ENCODE measurements at places on chromosomes 16 and 17. TPM values are rescaled to one million over a fixed set of nuclear protein-coding genes. Genes with fewer than 3 reads are reported as not detected.

The CCL8 gene
- not detected for total RNA-seq

The ABCC3 gene
- total RNA-seq, result 0.40 TPM

The KRTAP9-8 gene
- total RNA-seq, result not detected

The ABCA6 gene
- total RNA-seq, result 19.0 TPM

The CNTNAP1 gene
- 6.7 TPM for total RNA-seq

The WDR81 gene
- total RNA-seq, result 8.3 TPM

- peak; percentile 17 for DNase-seq
Observed at GRCh38 chr17:33202021-33202420, 91.1 kb downstream of the ASIC2 start.

- no peak for DNase-seq
Observed at GRCh38 chr17:45809499-45809898, 25.4 kb downstream of the CRHR1 start.

- peak; percentile 33 for DNase-seq
Observed at GRCh38 chr16:86664522-86665318, 86.4 kb downstream of the FOXL1 start.

- DNase-seq, result no peak
Observed at GRCh38 chr16:85967111-85967510, 68.1 kb downstream of the IRF8 start.

DNA sequence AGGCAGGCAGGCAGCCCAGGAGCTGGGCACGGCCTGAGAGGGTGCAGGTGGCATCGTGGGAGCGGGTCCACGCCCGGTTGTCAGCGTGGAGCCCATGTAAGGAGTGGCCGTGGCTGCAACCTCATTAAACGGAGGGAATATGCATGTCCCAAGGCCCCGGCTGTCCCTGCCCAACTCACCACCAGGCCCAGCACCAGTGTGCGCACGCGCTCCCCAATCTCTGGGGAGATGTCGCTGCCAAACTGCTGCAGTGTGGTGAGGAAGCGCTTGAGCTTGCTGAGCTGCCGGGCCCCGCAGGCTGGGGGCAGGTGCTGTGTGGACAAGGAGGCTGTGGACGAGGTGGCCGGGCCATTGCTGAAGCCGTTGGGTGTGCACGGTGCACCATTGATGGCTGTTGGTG, 25.6 kb upstream of the PABPN1L start:
- DNase-seq, result no peak

DNA sequence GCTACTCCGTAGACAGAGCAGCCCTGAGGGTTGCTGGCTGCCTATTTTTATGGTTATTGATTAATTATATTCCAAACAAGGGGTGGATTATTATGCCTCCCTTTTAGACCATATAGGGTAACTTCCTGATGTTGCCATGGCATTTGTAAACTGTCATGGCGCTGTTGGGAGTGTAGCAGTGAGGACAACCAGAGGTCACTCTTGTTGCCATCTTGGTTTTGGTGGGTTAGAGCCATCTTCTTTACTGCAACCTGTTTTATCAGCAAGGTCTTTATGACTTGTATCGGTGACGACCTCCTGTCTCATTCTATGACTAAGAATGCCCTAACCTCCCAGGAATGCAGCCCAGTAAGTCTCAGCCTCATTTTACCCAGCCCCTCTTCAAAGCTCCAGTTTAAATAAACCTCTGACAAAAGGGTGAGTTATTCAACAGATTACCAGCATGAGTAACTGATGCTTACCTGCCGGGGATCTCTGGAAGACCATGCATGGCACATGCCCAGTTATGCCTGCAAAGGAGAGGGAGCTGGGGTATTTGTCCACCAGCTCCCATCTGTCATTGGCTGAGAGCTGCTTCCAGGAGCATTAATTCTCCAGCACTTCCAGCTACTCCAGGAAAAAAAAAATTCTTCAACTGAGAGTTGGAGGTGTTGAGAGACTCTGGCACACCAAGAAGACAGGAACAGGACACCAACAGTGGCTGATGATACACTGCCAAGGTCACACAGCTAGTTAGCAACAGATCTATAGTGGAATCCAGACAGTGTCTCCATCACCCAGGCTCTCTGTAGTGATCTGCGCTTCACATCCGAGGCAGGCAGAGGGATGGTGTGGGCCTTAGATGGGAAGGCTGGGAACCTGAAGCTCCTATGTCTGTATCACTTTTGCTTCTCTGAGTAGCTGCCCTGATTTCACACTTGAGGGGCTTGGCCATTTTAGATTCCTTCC, 36.6 kb upstream of the IL21R start:
- DNase-seq, result peak; percentile 53
